ENCODE measurements at places on chromosomes 3 and 15.

DNA sequence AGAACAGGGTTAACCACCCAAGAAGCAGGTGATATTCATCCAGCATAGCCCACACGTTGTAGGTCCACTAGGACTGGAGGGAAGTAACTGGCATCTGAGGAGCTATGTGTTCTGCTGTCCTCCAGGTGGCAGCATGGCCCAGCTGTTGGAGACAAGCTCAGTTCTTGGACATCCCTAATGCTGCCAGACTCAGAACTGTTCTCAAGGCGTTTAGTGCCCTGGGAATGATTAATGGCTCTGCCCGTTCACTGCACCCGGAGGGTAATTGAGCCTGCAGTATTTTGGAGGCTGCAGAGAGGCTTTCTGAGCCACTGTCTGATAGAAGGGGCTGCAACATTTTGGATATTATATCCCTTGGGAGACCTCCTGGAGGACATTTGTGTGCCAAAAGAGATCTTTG is 521.3 kb upstream of the SEMA6D start:
- DNase-seq: peak; percentile 28

DNA sequence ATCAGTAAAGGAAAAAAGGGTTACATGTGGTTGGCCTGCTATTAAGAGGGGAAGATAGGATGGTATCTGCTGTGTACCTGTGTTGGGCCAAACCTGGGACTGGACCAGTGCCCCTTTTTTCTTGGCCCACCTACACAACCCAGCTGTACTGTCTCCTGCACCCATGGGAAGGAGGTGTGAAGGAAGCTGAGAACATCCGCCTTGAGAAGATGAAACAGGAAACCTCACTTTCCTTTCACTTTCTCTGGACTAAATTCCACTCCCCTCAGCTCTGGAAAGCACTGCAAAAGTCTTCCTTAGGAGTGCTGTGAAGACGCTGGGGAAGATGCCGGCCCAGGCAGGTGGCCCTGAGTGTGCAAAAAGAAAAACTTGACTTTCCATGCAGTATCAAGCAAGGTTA is 37.6 kb downstream of the LRRN1 start:
- DNase-seq: no peak

DNA sequence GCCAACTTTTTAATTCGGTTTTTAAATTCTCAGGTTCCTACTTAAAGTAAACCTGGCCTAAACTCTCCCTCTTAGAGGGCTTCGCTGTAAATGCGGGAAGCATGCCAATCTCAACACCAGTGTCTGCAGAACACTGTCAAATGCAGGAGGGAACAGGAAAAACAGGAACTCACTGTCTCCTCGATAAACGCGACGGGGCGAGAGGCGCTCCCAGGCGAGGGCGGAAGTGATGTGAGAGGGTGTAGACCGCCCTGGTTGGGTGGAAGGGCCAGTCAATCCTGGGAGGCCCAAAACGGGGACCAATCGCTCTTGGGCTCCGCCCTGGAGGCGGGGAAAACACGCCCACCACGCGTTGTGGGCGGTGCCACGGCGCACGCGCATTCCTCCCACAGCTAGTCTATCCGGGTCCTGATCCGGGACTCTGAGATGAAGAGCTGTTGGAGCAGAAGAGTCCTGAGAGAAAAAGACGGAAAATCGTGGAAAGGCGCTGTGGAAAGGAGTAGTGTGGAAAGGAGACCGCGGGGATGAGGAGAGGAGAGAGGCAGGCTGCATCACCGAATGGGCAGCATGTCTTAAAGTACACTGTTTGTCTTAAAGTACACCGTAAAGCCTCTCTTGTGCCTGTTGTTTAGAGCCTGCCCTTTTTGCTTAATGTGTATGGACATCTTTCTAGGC is 27.1 kb downstream of the SLC28A2 start:
- DNase-seq: peak; percentile 95

DNA sequence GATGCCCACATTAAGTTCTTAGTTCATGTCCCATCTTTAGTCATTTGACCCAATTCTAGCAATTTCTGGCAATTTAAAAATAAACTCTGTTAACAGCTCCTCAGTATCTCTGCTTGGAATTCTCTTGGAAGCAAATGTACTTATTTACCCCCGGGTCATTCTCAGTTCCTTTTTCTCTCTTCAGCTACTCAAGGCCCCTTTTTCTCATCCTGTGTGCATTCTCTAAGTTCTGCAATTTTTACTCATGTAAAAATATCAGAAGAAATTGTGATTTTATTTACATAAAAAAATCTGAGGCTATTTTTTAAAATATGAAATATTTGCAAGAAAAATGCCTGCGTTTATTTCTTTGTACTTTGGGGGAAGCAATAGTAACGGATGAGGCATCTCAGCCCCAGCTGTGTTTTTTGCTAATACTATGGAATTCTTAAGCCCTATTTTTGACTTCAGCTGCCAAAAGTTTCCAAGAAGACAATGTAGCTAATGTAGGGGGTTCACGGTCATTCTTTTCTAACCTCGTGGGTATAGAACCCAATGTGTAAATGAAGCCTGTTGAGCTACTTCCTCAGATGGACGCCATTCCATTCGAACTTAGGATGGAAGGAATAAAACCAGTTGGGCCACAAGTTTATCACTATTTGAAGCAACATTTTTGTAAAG is 20.0 kb downstream of the CERS3 start:
- no peak for DNase-seq

DNA sequence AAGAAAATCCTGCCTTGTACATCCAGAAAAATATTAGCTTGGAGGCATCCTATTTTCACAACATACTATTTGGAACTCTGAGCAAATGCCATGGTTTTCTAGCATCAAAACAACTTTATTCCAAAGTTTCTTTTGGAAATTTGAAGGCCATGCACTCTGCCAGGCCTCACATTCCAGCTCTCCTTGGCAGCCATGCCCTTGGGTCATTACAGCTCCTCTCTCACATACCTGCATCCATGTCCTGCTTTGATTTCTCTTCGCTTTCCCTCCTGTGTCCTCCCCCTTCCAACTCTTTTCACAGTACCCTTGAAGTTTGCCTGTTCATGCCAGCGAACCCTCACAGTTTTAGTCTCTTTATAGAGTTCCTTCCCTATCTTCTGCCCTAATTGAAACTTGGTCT is 70.9 kb upstream of the TPRG1 start:
- DNase-seq: no peak

- DNase-seq: no peak
These were observed 95.6 kb downstream of the RAD18 start for GRCh38 chr3:8867646-8868045.

DNA sequence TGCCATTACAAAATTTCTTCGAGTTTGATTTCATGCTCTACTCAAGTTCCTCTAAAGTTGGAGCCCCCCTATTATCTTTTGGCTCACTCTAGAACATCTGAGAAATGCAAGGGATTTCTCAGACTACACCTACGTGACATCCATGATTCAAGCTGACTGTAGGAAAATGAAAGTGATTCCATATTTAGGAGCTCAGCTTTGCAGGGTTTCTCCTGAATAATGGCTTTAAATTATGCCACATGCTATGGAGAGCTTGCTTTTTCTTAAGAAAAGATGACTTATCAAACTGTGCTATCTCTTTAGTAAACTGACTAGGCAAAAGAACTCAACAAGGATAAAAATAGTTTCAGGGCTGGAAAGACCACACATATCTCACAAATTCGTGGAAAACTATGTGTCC is 292.1 kb downstream of the LSAMP start:
- DNase-seq: no peak

DNA sequence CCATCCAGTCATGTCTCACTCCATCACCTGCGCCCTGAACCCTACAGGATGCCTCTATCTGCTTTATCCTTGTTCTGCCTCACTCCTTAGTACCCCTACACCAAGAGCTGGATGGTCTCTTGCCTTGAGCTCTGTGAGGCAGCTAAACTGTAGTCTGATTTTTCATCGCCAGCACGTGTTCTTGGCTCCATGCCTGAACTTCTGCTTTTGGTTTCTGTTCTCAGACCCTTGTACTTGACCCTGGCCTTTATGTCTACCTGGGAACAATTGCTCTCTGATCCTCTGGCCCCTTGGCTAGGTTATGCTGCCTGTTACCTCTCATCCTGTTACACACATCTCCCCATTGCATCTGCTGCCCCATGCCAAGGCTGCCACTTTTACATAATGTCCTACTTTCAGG is 318.0 kb upstream of the LMCD1 start:
- DNase-seq: no peak

DNA sequence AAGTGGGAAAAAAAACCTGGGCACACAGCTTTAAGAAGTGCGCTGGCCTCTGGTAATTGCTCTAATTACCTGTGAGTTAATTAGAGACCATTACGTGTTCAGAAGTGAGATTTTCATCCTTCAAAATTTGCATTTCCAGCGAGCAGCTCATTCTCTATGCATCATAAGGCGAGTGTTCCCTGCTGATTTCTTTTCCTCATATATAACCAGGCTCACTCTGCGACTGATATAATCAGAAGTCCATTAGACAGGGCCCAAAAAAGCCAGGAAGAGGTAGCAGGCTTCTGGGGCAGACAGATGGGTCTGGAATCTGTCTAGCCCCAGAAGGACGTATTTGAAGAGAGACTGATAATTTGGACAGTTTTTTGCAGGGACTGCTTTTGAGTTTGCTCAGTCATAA is 158.7 kb downstream of the MTHFS start:
- no peak for DNase-seq

- no peak for DNase-seq
These were observed 35.6 kb upstream of the KCNMB2 start for GRCh38 chr3:178500631-178501030.

DNA sequence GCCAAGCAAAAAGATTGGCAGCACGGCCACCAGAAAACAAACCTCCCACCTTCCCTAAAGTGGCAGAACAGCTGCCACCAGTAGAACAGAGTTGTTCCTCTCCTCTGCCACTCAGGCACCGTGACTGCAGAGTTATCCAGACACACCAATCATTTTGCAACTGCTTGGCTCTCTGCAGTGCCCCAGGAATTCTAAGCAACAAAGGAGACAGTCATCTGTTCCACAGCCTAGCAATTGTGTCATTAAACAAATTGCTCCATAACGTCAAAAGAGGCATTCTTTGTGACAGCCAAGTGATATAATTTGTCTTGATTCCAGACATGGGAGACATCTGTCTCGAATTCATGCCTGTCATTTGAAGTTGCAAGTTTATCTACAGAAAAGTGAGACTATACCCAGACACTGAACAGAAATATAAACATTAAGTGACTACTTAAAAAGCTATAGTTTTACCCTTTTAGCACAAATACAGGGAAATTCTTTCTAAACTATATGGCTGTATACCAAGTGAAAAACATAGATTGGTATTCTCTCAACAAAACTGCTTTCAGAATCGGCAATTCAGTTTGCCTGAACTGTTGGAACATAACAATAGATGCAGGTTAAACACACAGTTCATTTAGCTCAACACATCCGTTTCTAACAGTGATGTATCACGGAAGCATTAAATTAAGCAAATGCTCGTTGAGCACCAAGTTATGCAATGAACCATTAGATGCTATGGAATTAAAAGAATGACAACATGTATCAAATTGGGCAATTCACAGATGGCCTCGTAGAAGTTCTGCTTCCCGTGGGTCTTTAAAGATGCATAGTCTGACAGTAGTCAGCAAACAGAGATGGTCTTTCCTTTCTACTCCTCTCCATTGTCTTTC is 281.3 kb downstream of the FGF12 start:
- DNase-seq: no peak

DNA sequence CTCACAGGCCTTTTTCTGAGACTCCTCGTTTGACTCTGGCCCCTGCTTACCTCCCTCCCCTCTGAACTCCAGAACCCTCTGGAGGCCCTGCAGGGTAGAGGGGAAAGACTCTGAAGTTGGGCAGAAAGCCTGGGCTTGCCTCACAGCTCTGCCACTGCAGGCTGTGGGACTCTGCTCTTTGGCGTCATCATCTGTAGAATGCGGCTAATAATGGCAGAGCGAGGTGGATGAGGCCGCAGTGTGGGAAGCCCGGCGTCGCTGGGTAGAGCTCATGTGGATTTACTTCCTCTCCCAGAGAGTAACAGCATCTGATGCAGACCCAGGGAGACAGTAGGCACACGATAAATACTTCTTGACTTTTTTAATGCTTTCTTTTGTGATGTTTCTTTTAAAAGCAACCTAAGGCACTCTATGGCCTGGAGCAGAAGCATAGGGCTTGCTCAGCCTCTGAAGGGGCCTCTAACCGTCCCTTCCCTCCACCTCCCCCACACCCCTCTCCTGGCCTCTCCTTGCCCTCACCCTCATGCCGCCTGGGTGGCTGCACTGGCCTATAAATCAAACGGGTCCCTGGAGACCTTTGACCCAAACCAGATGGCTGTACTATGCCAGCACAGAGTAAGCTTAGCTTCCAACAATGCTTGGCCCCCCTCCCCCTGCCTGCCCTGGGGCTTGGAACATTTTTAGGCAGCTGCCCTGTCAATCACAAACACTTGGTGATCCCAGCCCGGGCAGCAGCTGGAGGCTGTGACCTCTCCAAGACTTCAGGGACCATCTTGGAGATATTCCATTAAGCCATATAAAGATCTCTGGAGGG is 32.9 kb downstream of the SPSB4 start:
- DNase-seq: no peak
